Mesenchymal stem cell (in vitro differentiated cells and primary cell): ENCODE measurements at places on chromosomes 5 and 9.
A peak's percentile ranks its signal among the peaks of the same experiment; 100 is the strongest.

DNA sequence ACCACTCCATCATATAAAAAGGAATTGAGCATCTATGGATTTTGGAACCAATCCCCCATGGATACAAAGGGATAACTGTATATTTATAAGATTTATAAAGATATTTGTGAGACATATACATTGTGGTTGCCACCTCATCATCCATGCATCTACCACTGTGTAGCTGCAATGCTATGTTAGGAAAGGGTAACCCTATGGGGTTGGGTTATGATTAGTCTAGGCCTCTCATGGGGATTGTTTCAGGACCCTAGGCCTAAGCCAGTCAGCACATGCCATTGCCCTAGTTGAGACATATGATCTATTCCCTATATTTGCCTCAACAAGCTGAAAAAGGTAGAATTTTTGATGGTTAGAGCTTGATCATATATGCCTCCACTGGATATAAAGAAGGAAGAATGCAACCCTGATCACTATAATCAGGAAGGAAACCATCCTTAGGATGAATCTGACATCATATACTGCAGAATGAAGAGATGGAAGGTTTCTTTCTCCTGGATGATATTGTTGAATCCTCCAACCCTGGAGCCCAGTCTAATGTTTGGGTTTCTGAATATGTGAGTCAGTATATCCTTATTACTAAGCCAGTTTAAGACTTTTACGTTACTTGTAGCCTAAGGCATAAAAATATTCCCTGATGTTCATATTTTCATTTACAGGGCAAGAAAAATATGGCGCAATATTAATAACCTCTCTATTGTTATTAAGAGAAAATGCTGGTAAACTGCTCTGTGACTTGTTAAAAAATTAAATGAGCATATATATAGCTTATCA is 94.2 kb downstream of the ADAMTS19 start:
- DNase-seq: peak; percentile 15

DNA sequence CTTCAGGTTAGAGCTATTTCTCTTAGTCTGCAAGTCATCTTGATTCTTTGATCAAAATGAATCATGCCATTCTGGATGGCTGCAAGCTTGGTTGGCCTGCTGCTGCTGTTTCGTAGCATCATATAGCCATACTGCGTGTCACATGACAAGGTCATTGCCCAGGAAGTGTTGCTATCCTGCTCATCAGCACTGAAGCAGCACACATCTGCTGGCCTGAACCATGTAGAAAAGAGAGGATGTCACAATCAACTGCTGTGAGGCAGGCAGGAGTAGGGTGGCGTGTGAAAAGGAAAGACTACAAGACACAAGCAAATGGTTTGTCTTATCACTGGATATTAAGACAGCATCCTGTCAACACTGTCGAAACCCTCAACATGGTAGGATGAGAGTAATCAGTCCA is 376.7 kb upstream of the RORB start:
- DNase-seq: no peak

- no peak for DNase-seq
These were observed 206.4 kb downstream of the PTTG1 start for GRCh38 chr5:160627921-160628618.

DNA sequence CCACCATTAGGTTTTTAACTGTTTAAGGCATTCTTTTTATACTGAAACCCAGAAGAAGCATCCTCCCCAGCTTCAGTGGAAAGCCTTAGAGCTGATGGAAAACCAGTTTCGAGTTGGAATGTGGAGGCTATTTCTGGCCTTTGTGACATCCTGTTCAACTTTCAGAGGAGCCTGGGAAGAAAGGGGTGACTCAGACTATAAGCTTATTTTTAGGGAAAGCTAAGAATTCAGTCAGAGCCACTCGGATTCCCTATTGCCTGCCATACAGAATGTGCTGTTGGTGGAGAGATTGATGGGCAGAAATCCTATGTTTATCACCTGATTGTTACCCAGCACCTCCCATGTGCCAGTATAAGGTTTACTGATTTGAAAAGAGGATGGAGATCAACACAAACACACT is 19.8 kb downstream of the PALM2AKAP2 start:
- peak; percentile 89 for DNase-seq

GRCh38 chr5:168699002-168699401 is 119.8 kb upstream of the PANK3 start:
- no peak for DNase-seq

DNA sequence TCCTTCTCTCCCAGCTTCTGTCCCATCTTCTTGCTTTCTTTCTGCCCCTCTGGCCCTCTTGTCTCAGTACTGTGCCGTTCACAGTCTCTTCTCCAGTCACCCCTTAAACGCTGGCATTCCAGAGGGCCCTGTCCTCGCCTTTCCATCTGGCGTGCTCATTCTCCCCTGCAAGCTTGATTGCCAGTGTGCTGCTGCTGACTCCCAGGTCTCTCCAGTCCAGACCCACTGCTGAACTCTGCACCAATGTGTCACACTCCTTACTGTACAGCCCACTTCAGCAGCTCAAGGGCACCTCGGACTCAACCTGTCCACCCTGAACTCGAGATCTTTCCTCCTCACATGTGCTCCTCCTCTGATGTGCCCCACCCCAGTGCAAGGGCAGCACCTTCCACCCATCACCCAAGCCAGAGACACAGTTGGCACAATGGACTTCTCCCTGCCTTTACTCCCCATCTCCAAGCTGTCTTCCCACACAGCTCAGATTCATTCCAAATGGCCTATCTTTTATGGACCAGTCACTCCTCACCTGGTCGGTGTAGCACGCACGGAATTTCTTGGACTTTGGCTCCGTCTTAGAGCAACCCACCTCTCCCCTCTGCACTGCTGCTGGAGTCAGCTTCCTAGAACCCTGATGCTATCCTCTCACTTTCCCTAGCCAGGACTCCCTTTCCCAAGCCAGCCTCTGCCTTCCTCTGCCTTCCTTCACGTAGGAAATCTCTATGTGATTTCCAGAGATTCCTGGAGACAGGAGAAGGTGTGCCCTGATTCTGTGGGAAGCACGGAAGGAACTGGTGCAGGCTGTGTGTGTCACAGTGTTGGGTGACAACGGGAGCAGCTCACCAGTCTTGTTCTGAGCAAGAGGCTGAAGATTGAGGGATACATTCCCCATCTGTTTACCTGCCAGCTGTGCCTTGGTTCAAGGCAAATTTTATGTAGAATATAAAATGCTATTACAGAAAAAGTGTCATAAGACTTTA is 26.0 kb upstream of the SLC2A8 start:
- DNase-seq: no peak

- DNase-seq: no peak
These were observed 158.1 kb downstream of the FGF1 start for GRCh38 chr5:142527664-142528295.
